Spleen (tissue), 13 donors: ENCODE measurements at places on chromosomes 7 and 10. TPM values are rescaled to one million over a fixed set of nuclear protein-coding genes. Genes with fewer than 3 reads are reported as not detected.
A peak's percentile ranks its signal among the peaks of the same experiment; 100 is the strongest.

Gene LRRC18
- not detected for total RNA-seq

- peak overlapping the region; percentile 72 for H3K27ac ChIP-seq
- no peak for DNase-seq
- H3K27me3 ChIP-seq: no peaks in the 10 kb centered on the region
- H3K4me1 ChIP-seq: peaks cover 30% of the 10 kb centered on the region
- H3K4me3 ChIP-seq: no peak overlapping the region
- H3K36me3 ChIP-seq: peaks cover 35% of the 10 kb centered on the region
Observed at GRCh38 chr10:89217057-89217990, 10.2 kb upstream of the CH25H start.

- H3K27ac ChIP-seq: no peak overlapping the region
- no peaks in the 10 kb centered on the region for H3K27me3 ChIP-seq
- DNase-seq: no peak
- H3K4me3 ChIP-seq: no peak overlapping the region
Observed at GRCh38 chr10:92219559-92219958, 71.3 kb downstream of the CPEB3 start.

DNA sequence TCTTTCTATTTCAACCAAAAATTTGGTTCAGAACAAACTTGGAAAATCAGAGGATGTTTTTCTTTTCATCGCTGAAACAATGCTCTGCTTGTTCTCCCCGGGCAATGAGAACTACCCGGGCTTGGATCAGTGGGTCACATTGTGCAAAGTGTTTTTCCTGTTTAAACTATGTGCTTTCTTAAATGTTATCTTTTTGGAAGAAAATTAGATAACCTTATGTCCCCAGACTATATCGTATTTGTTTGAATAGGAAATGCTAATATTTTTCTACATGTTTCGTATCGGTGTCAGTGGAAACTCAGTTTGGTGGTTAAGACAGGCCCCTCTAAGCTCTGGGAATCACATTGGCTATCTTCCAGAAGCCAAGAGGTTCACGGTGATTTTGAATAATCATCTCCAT lies 319.5 kb upstream of the NFE2L3 start:
- no peak overlapping the region for H3K4me3 ChIP-seq
- no peak overlapping the region for H3K27ac ChIP-seq
- H3K4me1 ChIP-seq: no peaks in the 10 kb centered on the region
- DNase-seq: no peak

- no peaks in the 10 kb centered on the region for H3K36me3 ChIP-seq
- no peak overlapping the region for H3K4me3 ChIP-seq
Observed at GRCh38 chr7:1725199-1725690, 55.2 kb downstream of the ELFN1 start.

Gene ABCB4
- 22.2 TPM for total RNA-seq

- DNase-seq: no peak
- H3K4me3 ChIP-seq: no peak overlapping the region
- H3K36me3 ChIP-seq: peaks cover 4% of the 10 kb centered on the region
- H3K4me1 ChIP-seq: peaks cover 39% of the 10 kb centered on the region
- no peaks in the 10 kb centered on the region for H3K27me3 ChIP-seq
Observed at GRCh38 chr7:47293884-47294555, 287.9 kb downstream of the TNS3 start.

Gene SHH
- total RNA-seq: not detected

GRCh38 chr10:930625-931325 lies 730 bp downstream of the LARP4B start:
- H3K27ac ChIP-seq: peak overlapping the region; percentile 98
- H3K4me3 ChIP-seq: peak overlapping the region; percentile 64
- DNase-seq: peak; percentile 92
- no peaks in the 10 kb centered on the region for H3K36me3 ChIP-seq
- H3K27me3 ChIP-seq: no peaks in the 10 kb centered on the region

DNA sequence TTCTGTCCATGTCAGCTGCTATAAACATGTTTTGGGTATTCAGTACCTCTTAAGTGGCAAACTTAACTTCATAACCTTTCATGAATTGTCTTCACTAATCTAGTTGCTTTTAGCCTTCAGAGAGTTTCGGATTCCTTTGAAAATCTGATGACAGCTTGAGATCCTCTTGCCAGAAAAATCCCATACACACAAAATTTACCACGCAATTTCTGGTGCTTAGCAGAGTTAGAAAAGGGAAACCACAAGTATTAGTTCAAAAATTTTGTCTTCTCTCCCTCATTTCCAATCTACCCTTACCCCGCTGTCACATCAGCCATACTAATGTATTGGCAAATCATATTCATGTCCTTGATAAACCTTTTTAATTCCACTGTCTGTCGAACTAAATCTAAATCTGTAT lies 72.7 kb upstream of the TMEM106B start:
- H3K4me1 ChIP-seq: no peaks in the 10 kb centered on the region
- no peak overlapping the region for H3K27ac ChIP-seq
- H3K36me3 ChIP-seq: no peaks in the 10 kb centered on the region
- no peak overlapping the region for H3K4me3 ChIP-seq
- DNase-seq: no peak
- H3K27me3 ChIP-seq: no peaks in the 10 kb centered on the region

DNA sequence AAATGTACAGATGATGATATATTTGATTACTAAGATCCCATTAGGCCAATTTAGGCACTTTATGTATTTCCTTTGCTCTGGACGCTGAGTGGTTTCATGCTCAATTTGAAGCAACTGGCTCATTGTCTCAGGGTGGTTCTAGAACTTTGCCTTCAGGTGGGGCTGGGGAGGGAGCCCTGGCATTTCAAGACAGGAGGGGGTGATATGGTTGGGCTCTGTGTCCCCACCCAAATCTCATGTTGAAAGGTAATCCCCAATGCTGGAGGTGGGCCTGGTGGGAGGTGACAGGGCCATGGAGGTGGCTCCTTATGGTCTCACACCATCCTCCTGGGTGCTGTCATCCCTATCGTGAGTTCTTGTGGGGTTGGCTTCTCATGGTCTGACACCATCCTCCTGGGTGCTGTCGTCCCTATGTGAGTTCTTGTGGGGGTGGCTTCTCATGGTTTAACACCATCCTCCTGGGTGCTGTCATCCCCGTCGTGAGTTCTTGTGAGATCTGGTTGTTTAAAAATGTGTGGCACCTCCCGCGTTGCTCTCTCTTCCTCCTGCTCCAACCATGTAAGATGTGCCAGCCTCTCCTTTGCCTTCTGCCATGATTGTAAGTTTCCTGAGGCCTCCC lies 151.5 kb upstream of the KLF6 start:
- H3K27ac ChIP-seq: no peak overlapping the region
- H3K27me3 ChIP-seq: no peaks in the 10 kb centered on the region
- no peak for DNase-seq
- no peaks in the 10 kb centered on the region for H3K36me3 ChIP-seq
- peaks cover 8% of the 10 kb centered on the region for H3K4me1 ChIP-seq
- no peak overlapping the region for H3K4me3 ChIP-seq

Gene CASTOR2
- 5.8 TPM for total RNA-seq

DNA sequence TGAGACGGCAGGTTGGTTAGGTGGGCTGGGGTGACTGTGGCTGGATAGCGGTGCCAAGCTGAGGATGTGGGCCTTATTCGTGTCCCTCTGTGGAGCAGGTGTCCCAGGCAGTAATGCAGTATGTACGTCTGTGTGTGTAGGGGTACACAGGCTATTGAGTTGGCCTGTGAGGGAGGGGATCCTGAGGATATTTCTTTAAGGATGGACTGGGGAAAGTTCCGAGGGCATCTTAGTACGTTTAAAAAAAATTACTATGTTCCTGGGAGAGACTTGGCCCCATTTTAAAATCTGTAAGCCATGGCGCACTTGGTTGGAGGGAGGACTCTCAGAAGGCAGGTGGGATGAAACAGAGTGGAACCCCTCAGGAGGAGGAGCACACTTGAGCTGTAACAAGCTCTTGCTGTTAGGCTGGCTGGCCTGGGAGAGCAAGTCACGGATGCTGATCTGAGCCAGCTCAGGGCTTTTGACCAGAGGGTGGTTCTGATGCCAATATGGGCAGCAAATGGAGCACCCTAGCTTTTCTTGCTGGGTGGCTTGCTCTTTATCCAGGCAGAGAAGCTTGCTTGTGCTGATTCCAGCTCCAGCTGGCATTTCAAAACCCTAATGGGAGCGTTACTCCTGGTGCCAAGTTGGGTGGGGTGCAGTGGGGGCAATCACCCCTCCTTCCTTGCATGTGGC lies 765 bp downstream of the WBP1L start:
- H3K4me1 ChIP-seq: peaks cover 50% of the 10 kb centered on the region
- no peaks in the 10 kb centered on the region for H3K36me3 ChIP-seq
- H3K27ac ChIP-seq: peak overlapping the region; percentile 87
- DNase-seq: no peak
- H3K27me3 ChIP-seq: no peaks in the 10 kb centered on the region
- peak overlapping the region; percentile 95 for H3K4me3 ChIP-seq

DNA sequence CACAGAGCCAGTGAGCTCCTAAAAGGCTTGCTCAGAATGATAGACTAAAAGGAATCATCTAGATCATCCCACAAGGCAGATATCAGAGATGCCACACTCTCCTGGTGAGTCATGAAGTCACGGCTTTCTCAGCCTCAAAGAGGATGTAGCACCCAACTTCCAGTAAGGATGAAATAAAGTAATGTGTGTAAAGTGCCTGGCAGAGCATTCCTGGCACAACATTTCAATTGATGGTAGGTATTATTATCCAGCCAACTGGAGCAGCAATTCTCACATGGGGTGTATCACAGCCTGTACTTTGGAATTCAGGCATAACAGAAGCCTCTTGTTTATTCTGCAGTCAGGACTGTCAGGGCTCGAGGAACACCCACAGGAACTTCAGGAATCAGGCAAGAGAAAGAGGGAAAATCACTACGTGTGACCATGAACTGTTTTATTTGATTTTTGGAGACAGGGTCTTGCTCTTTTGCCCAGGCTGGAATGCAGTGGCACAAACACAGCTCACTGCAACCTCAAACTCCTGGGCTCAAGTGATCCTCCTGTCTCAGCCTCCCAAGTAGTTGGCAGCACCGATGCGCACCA lies 5.3 kb upstream of the NAT16 start:
- no peak overlapping the region for H3K4me3 ChIP-seq
- H3K36me3 ChIP-seq: no peaks in the 10 kb centered on the region
- DNase-seq: no peak
- no peaks in the 10 kb centered on the region for H3K4me1 ChIP-seq

Gene MUC12
- total RNA-seq: 0.76 TPM

GRCh38 chr10:120483651-120484301 lies 26.7 kb downstream of the PLPP4 start:
- H3K4me3 ChIP-seq: no peak overlapping the region
- no peaks in the 10 kb centered on the region for H3K36me3 ChIP-seq

DNA sequence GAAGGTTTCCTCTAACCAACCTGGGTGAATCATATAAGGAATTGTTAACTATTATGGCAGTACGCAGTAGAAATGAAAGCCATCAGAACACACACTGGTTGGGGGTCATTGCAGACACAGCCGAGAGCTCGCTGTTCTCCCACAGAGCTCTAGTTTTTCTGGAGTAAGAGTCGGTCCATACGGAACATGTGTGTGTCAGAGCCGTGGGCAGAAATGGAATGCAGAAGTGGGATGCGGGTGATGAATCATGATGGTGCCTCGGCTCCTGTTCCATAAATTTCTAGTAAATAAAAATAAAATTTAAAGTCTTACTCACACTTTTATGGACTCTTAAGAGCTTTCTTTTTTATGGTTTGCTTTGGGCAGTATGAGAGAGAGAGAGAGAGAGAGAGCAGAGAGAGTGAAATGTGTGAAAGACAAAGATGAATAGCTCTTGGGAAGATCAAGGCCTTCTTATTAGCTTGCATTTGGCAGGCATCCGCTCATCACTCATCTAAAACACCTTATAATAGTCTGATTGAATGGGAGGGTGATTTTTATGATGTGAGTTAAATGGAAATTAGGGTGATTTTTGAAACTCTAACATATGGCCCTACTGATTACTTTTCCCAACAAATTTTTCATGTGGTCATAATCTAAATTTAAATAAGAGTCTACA lies 98.8 kb upstream of the PFKP start:
- no peak for DNase-seq
- H3K4me3 ChIP-seq: no peak overlapping the region
- H3K4me1 ChIP-seq: no peaks in the 10 kb centered on the region
- H3K27ac ChIP-seq: no peak overlapping the region

DNA sequence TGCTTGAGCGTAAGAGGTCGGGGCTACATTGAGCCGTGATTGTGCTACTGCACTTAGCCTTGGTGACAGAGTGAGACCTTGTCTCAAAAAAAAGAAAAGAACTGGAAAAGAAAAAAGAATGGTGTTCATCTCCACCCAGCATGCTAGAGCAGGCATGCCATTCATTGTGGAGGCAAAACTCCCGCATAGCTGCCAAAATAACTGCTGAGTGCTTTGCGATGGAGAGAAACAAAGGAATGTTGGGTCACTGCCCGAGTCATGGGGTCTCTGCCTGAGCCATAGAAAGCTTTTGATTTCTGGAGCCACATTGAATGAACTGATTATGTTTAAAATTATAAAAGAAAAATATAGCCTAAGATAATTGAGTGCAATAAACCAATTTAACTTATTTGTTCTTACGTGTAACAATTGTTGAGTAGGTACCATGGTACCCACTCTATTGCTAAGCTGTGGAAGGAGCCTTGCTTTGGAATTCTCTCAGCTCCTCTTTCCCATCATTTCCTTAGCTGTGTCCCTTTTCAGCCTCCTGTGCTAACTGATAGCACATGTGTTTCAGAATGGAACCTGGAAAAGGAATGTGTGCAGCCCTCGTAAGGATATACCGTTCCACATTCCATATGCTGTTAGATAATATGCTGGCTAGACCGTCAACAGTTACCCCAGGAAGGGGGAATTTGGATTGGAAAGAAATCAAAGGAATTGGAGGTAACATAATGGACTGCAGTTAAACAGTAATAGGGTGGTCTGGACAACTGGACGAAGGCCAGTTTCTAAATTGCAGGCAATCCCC lies 99.0 kb downstream of the KIAA1217 start:
- no peak overlapping the region for H3K27ac ChIP-seq
- H3K4me1 ChIP-seq: no peaks in the 10 kb centered on the region
- H3K36me3 ChIP-seq: no peaks in the 10 kb centered on the region
- no peak for DNase-seq
- H3K27me3 ChIP-seq: no peaks in the 10 kb centered on the region

DNA sequence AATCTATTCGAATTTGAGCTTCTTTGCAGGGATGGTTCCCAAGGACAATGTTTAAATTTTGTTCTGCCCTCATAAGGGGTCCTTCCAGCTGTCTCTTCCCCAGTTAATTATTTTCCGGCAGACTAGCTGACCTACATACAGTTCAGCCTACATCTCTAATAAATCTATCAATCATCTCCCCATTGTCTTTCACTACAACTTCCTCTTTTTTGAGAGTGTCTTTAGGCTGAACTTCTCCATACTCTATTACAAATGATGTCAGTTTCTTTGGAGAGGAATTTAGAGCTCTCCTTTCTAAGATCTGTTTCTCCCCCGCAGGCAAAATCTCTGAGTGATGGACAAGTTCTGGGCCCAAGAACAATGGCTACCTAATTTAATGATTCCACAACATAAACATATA lies 122.2 kb downstream of the PCLO start:
- H3K36me3 ChIP-seq: no peaks in the 10 kb centered on the region
- H3K27ac ChIP-seq: no peak overlapping the region
- no peaks in the 10 kb centered on the region for H3K27me3 ChIP-seq
- no peak overlapping the region for H3K4me3 ChIP-seq
- H3K4me1 ChIP-seq: no peaks in the 10 kb centered on the region

DNA sequence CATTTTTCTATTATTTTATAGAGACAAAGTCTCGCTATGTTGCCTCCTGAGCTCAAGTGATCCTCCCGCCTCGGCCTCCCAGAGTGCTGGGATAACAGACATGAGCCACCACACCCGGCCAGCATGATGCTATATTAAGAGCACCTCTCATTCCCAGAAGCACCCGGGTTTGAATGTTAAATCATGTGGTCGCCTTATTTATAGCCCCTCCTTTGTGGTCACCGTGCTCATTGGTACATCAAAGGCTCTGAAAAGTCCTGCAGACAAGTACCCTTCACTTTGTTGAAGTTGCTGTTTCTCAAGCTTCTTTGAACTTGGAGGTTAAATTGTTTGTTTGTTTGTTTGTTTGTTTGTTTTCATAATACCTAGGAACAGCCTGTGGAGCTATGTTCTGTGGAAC lies 40.0 kb downstream of the CLIP2 start:
- no peaks in the 10 kb centered on the region for H3K4me1 ChIP-seq
- no peak for DNase-seq
- no peak overlapping the region for H3K27ac ChIP-seq

Gene SLC13A1
- total RNA-seq: not detected
